ENCODE measurements at places on chromosomes 12 and 14.

DNA sequence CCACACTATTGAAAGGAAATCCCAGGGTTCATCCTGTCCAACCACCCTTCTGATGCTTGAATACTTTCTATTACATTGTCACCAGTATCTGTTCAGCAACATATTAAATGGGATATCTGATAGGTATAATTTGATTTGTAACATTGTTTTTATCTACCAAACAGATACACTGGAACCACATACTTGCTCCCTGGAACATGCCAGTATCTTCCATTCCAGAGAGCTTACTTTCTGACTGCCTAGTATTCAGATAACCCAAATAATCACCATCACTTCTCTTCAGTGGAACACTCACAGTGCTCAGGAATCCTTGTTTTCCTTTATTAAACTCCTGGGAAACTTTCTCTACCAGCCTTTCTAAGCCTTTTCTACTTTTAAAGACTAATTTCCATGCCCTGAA is 19.3 kb downstream of the LRP6 start:
- DNase-seq = no peak

DNA sequence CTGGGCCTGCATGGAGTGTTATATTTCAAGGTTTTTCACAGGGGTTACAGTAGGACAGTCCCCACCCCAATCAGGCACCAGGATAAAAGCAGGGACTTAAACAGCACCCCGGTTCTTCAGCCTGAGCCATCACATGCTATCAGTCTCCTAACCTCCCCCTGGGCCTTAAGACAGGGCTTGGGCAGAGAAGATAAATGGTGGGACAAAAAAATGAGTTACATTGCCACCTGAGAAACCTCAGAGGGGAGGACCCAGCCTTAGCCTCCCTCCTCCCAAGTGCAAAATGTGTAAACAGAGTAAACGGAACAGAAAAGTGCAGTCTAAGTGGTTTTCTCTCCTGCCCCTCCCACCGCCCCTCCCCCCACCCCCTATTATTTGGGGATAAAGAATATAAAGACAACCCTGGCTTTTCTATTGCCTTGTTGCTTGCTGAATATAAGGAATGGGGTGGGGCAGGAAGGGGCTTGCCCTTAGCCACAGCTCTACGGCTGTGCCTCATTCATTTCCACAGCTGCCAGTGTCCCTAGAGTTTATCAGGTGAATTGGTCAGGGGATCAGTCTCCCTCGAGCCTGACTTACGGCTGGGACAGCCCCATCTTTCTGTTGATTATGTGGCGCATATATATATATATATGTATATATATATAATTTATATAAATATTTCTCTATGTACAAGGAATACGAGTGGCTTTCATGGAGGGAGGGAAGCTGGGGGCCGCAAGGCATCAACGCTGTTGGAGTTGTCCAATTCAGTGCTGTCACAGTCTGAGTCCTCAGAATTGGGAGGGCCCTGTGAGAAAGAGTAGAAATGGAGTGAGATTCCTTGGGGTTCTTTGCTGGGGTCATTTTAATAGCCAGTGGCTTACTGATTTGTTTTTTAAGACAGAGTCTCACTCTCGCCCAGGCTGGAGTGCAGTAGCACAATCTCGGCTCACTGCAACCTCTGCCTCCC is 18.5 kb downstream of the MAP3K12 start:
- DNase-seq = no peak

- DNase-seq = no peak
Measured at GRCh38 chr12:72072592-72073212, 134.1 kb downstream of the TPH2 start.

GRCh38 chr12:56724701-56724971 is 463 bp downstream of the NACA start:
- DNase-seq = no peak

GRCh38 chr12:78118036-78118435 is 287.3 kb downstream of the NAV3 start:
- peak; percentile 45 for DNase-seq

DNA sequence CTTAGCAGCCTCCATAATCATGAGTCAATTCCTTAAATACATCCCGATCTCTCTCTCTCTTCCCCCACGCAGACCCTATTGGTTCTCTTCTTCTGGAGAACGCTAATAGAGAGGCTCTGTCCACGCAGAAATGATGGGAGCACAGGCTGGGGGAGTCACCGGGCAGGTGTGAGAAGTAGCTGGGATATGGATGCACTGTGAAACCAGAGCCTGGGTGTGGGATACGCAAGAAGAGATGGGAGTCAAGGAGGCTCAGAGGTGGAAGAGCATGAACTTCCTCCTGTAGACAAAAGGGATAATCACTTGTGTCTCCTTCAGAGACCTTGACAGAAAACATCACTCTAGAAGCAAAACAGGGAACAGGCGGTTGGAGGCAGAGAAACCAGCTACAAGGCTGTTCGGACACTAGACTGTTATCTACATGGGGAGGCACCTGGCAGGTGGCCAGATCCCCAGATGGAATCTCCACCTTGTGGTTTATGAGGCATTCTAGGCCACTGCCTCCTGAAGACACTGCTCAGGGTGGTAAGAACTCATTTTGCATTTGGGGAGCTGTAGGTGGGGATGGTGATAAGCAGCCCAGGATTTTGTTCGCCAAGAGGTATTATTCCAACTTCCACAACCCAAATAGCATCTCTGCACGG is 7.2 kb upstream of the SELPLG start:
- no peak for DNase-seq

GRCh38 chr12:120980800-120981368 is 2.5 kb downstream of the HNF1A start:
- DNase-seq = no peak

DNA sequence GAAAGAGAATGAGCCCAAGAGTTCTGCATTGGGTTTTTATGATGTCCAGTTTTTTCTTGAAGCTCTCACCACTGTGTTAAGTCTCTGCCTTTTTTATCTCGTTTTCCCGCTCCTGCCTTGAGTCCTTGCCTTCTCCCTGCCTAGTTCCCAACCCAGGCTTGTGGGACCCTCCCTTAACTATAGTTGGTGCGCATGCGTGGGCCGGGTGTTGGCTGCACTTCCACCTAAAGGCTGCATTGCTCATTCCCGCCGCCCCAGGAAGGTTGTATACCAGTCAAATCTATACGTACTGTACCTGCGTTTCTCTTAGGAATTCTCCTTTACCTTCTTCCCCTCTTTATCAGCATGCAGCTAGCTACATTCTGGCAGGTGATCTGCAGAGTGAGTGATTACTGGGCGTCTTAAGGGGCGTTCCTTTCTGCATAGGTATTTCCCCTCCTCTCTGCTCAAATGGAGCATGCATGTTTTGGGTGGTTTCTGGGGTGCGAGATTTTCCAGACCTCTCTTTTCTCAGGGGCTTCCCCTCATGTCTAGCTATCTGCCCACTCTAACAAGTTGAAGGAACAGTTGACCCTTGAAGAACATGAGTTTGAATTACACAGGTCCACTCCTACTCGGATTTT is 6.6 kb upstream of the REP15 start:
- no peak for DNase-seq

DNA sequence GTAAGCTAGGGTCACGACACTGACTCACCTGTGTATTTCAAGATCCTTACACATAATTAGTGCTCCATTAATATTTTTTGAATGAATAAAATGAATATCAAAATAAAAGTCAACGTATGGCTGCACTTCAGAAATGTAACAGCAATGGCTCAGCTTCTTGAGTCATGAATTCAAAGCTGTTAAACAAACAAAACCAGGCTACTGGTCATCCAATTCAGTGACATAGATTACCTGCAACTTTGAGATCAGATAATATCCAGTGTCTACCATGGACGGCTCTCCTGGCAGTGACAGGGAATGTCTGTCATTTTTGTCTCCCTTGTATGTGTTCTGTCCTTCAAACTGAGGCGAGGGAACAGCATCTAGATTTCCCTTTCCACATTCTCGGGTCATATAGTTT is 225.6 kb downstream of the EFCAB11 start:
- no peak for DNase-seq

DNA sequence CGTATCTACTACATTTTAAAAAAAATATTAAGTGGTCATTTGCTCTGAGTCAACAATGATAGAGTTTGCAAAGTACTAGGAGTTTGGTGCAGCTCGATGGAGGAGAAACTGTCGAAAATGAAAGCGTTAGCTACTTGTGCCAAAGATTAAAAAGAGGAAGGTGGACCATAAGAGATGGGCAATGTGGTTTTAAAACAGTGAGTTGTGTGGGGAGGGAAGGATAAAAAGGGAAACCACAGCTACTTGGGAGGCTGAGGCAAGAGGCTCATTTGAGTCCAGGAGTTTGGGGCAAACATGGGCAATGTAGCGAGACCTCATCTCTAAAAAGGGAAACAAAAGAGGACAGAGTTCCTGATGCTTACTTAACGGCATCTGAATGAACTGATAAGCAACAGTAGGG is 18.2 kb upstream of the STRAP start:
- no peak for DNase-seq

- DNase-seq = peak; percentile 90
Measured at GRCh38 chr14:33848706-33849454, 102.0 kb downstream of the EGLN3 start.

- DNase-seq = peak; percentile 85
Measured at GRCh38 chr12:123971770-123972456, 718 bp downstream of the CCDC92 start.

DNA sequence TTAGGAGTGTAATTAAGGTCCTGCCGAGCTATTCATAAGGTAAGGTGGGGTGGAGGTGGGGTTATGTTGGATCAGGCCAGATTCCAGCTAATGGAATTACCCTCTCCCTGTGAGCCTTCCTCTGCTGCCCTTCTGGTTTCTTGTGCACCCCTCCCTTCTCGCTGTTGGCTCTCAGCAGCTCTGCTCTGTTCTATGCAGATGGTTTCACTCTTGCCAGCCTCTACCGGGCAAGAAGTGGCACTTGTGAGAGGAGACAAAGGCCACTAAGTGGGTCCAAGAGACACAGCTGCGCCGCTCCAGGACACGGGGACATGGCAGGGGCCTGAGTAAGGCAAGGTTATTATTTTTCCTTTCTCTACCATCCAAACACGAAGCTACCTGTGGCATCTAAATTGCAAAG is 334.4 kb downstream of the EMP1 start:
- DNase-seq = no peak

- no peak for DNase-seq
Measured at GRCh38 chr12:19382111-19382526, 57.2 kb upstream of the AEBP2 start.

DNA sequence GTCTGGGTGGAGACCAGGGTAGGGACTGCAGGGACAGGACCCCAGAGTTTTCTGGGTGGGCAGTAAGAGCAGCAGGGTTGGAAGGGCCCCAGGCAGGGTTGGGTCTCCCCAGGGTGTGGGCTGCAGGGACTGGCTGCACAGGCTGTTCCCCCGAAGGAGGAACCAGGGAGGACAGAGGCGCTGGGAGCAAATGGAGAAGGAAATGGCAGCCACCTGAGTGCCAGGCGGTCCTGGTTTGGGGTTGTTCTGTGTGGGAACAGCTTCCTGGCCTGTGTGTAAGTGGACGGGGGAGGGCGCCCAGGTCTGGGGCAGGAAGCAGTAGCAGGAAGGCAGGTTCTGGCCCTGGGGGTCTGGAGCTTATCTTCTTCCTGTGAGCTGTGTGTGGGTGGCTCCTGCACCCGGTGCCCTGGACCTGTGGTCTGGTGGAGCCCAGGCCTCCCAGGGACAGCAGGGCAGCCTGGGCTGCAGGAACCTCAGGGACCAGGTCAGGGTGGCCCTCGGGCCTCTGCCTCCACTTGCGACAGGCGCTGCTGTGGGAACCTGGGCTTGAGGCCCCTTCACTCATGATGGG is 372.8 kb downstream of the TMEM121 start:
- DNase-seq = peak; percentile 1

DNA sequence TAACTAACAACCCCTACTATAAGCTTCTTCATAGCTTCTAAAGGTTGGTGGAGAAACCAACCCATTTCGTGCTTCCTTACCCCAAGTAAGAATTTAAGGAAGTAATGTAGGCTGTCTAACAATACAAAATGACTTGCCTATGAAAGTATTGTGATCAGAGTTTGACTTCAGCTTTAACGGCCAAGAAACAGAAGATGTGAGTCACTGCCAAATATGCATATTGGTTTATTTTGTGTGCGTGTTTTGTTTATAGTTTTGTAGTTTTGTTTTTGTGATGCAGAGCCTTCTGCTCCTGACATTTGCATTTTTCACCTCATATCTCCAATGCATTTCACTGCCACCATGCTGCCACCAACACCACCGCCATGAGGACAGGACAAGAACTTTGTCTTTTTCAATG is 146.0 kb downstream of the FBXL14 start:
- no peak for DNase-seq

DNA sequence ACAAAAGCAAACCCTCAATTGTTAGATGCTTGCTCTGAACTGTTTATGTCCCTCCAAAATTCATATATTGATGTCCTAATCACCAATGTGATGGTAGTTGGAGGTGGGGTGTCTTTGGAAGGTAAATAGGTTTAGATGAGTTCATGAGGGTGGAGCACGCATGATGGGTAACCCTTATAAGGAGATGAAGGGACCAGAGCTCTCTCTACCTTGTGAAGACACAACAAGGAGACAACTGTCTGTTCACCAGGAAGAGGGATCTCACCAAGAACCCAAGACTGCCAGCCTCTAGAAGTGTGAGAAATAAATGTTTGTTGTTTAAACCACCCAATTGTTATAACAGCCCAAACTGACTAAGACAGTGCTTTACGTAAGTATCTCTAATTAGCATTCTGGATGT is 27.0 kb downstream of the DHRS2 start:
- DNase-seq = no peak

DNA sequence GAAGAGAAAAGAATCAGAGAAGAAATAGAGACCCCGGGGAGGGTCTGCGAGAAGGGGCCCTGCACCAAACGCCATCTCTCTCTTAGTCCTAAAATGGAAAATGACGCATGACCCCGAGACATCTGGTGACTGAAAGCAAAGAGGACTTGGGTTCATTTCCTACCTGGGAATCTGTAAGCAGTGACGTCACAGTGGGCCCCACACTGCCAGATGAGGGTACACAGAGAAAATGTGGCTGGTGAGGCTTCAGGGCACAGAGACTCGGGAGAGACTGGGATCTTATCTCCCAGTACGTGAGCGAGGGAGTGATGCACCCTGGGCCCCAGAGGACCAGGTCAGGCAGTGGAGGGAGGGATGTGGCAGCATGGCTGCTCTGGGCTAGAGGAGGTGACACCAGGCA is 288.1 kb upstream of the SFSWAP start:
- no peak for DNase-seq

DNA sequence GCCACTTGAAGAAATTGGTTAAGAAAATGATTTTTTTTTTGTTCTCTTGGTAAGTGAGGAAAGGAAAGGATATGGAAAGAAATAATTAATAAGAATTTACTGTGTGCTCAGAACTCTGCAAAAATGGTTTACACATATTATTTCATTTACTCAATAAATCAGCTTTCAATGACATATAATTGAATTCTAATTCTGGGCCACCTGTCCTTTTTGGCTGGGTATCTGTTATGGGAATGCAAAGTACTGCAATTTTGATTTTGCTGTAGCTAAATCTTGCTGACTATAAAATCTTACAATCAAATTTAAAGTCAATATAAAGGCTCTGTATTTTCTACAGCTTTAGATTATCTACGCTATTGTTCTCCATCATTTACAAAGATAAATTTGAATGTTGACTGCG is 147.1 kb downstream of the GRIP1 start:
- DNase-seq = no peak
